NCI-H524 (cell line): ENCODE measurements at places on chromosomes 6 and 20.

DNA sequence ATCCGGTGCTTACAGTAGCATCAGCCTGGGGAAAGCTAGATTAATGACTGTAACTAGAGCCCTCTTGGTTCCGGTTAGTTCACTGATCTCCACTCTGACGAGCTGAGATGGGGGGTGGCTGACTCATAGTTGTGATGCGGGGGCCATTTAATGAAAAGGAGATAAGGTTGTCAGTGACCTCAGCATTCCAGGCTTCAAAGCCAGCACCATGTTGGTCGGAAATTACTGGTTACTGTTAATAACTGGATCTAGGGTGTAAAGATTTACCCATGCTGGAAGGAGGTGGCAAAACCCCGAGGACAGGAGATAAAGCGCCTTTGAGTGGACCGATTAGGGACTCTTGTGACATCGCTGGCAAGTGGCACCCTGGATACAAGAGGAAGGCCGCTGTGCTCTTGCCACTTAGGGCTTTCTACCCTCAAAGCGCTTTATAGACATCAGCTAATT lies 21.1 kb downstream of the FOXC1 start:
- peak; percentile 61 for DNase-seq

DNA sequence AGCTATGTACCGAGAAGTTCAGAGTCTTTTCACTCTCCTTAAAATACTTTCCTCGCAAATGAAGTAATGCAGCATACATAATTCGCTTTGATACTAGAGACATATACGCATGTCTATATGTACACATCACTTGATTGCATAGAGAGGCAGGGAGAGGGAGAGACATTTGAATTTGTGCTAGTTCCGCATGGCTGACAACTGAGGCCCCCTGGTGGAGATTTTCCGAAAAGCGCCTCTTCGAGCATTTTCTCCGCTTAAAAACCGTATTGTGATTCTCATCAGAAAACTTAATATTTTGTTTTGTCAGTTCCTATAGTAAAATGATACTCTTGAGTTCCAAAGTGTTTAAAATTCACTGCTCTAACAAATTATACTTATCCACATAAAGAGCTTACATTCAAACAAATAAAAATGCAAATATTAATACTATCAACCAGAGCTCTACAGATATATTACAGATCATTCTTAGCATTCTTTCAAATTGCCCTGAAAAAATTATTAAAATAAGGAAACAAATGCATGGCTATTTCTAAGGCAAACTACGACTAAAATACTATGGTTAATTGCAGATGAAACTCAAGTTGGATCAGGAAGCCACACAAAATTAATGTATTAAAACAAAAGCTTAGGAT lies 637 bp downstream of the MYLK4 start:
- peak; percentile 32 for DNase-seq

DNA sequence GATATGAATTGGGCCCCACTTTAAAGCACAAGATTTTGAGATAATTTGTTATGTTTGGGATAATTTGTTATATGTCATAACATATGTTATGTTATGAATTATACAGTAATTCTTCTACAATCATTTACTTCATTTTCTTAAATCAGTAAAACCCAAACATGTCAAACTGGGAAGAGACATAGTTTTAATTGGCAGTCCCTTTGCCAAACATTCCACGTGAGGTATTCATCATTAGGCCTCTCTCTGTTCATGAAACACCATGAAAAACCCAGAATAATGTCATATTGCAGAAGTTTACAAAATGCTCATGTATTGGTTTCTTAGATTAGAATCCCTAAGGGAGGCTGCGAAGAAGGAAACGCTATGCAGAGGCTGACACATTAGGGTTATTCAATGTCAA lies 89.4 kb upstream of the PDE10A start:
- no peak for DNase-seq

DNA sequence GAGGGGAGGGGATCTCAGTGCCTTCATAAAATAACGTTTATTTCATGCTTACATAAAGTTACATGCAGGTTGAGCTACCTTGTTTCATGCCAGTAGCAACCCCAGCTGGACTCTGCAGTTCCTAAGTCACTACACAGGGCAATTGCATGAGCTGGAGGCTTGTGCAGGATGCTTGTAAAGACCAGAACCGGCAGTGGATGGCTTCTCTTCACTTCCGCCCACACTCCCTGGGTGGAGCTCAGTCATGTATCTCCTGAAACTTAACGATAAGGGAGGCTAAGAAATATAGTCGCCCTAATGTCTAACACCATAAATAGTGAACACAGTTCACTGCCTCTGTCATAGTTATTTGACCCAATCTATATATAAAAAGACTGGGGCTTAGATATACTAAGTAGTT lies 99.4 kb upstream of the RAB32 start:
- no peak for DNase-seq

DNA sequence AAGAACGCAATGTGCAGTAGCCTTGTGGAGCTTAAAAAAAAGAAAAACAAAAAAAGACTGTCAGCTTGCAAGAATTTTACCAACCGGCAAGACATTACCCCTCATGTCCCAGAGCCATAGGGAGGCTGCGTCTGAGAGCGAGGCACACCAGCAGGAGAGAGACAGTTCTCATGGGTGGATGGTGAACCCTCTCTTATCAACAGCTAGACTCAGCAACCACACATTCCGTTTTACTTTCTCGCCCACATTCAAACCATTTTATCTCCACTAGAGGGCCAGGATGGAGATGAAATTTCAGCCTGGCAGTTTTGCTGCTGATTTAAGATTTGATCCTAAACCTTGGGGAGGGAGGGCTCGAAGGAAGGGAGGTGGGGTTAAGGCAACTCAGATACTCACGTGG lies 247.0 kb downstream of the ATXN1 start:
- peak; percentile 1 for DNase-seq
